ENCODE measurements at places on chromosomes 1 and 21.
A peak's percentile ranks its signal among the peaks of the same experiment; 100 is the strongest.

DNA sequence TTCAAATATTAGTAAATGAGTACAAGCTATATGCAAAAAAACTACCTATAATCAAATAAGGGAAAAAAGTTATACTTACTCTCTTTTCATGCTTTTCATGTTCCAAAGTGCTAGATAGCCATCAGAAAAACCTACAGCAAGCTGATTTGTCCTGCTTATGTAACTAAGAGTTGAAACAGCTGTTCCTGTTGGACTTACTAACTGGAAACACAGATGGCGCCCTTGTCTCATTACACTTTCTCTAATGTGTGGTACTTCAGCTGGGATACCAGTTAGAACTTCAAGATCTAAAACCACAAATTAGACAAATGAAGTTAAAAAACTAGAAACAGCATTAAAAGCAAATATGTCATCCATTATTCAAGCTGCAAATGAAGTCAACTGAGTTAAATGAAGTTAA, 24.3 kb downstream of the AHCTF1 start:
- DNase-seq, result no peak

DNA sequence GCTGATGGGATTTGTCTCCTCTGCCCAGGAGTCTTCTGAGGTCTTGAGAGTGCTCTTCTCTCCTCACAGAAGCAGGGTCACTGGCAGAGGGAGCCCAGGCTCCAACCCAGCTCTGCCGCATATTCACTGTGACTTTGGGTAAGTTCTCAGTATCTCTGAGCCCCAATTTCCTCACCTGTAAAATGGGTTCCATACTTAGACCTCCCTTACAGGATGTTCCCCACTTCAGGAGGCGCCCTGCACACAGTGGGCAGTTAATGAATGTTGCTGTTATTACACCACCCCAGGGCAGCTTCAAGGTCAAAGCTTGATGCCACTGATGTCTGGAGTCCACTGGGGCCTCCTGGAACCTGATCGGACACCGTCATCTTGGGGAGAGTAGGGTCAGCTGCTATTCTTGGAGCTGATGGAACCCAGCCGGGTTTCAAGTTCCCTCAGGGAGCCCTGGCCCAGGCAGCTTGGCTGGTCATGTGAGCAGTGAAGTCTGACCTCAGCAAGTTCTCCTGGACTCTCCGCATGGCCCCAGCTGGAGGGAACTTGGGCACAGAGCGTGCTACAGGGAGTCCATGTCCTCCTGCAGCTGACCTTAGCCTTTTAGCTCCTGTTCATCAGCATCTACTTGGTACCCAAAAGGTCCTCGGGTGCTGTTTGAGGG, 21.8 kb downstream of the COA7 start:
- DNase-seq, result no peak

DNA sequence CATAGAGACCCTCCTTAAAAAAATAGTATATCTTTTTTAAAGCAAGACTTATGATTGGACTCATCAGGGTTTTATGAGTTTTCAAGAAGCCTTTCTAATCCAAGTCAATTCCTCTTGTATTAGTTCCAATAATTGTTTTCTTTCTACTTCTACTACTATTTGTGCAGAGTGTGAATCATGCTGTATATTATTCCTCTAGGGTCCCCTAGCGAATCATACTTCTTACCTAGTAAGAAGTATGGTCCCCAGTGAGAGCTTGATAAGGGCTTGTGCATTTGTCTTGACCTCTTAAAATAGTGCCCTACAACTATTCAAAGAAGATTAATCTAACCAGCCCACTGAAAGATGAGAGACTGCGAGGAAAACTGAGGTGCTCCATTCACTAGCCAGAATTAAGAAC, 715.7 kb upstream of the ZP4 start:
- DNase-seq, result no peak

GRCh38 chr1:156766298-156767100, 836 bp upstream of the PRCC start:
- no peak for DNase-seq

DNA sequence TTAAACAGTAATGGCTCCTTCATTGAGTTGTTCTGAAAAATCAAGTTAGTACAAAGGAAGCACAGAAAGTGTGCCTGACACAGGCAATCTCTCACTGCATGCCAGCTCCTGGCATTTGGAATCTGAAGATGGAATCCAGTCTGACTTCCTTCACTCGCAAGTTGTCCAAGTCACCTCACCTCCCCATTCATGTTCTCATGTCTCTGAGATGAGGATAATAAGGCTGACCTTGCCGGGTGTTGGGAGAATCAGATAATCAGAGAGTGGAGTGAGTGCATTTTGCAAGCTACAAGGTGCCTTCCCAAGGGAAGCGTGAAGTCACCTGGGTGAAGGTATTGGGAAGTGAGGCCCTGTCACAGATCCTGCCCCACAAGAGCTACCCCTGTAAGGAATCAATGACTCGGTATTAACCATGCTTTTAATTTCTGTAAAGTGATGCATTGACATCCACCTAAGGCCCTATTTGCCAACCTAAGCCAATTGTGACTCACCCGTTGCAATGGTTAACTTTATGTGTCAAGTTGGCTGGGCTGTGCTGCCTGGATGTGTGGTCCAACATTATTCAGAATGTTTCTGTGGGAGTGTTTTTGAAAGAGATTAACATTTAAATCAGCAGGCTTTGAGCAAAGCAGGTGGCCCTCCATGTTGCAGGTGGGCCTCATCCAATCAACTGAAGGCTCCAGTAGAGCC, 62.5 kb upstream of the TARBP1 start:
- no peak for DNase-seq

GRCh38 chr1:167694691-167695090, 27.1 kb upstream of the MPZL1 start:
- DNase-seq, result no peak

- DNase-seq, result no peak
Observed at GRCh38 chr1:7493711-7494454, 277.2 kb upstream of the VAMP3 start.

DNA sequence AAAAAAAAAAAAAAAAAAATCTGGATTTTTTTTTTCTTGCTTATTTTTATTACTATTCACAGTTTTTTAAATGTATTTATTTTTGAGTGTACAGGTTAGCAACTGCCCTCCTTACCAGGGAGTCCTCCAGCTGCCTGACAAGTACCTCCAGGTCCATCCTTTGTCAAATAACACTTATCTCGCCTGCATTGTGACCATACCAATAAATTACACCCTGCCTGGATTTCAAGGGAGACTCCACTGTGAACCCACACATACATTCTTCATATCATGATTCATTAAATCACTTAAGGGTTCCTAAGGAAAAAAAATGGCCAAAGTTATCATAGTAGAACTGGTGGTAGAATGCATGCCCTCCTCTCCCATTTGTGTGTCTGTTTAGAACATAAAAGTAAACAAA, 38.4 kb downstream of the EEIG2 start:
- no peak for DNase-seq

- no peak for DNase-seq
Observed at GRCh38 chr1:21313886-21314721, 23.8 kb upstream of the ECE1 start.

DNA sequence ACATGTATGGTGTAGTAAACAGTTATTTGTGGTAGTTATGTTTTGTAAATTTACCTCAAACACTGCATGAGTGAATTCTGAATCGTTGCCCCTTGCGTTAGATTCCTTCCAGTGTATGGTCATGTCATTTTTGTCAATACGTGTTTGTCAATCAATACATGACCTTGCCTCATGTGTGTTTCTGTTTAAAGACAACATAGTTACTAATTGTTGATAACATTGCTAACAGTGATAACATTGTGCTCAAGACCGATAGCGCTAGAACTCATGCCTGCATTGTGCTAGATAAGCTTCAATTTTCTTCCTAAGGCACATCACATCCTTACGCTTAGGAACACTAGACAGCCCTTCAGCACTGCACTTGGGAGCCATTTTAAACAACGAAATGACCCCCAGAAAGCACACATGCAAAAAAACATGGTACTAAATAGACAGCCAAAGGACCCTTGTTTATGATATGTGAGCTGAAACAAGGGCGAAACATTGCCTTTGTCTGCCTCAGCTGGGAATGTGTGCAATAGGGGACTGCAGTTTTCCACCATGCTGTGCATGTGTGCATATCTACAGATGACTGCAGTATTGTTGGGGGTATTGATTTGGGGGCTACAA, 37.3 kb downstream of the MRPS6 start:
- no peak for DNase-seq

DNA sequence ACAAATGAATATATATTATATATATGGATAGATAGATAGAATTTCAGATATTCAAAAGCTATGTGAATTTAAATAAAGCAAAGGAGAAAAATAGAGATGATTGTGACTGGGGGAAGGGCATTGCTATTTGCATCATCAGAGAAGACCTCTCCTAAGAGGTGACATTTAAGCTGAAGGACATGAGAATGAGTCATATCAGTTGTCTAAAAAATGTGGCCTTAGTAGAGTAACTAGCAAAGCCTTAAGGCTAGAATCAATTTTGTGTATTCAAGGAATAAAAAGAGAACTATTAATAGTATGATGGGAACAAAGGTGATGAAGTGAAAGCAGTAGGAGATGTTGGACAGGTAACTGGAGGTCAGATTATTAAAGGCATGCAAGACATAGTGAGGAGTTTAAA, 34.8 kb upstream of the SLC35F3 start:
- no peak for DNase-seq

DNA sequence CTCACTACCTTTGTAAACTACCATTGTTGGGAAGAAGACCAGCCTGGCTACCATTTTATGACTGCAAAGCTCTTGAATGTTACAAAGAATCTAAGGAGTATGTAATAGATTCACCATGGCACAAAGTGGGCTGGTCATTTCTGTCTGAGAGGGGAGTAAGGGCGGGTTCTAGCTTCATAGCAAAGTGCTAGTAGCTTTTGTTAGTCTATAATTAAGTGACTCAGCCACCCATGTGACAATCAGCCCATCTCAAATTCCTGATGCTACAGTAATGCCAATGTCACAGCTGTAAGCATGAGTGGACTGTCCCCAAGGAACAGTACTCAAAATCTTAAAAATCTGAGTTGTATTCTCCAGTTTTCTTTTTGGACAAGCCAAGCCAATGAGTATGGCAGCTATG, 15.4 kb upstream of the OTUD3 start:
- no peak for DNase-seq

- DNase-seq, result no peak
Observed at GRCh38 chr1:191561276-191561675, 597.0 kb upstream of the RGS18 start.

DNA sequence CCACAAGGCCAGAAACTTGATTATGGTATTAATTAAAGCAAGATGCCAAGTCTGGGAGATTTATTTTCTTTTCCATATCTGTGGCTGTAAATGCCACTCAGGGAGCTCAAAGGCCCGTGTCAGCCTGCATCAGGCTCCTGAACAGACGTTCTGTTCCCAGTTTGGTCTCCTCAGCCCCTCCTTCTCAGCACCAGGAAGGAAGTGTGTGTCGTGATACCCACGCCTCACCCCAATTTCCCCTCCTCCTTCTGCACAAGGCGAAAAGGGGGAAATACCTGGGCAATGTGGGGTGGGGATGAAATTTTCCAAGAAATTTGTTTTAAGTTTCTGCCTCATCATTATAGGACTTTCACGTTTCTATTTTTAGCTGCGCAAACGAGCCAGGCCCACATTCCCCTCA, 112.0 kb downstream of the SYF2 start:
- DNase-seq, result no peak

DNA sequence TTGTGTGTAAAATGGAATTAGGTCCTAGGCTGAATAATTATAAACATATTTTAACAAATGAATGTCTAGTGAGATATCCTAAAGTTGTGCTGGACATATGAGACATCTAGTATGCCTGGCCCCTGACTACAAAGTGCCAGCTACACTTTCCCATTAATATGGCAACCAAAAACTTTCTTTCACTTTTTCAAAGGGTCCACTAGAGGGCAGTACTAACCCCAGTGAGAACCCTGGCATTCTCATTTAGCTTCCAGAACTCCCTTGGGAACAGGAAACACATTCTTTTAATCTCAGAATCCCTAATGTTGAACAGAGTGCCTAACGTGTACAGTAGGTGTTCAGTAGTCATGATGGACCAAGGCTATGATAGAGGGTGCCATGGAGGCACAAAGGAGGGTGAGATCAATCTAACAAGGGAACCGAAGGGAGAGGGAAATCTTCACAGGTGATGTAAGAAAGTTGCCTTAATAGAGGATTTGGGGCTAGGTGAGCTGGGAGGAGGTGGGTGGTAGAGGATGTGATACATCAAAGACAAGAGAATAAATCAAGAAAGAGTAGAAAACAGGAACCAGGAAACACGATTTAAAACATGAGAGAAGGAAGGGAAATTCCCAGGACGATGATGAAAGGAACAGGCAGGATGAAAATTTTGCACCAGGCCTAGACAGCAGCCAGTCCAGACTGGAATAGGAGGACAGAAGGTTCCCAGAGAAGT, 41.6 kb downstream of the NSL1 start:
- DNase-seq, result peak; percentile 48

DNA sequence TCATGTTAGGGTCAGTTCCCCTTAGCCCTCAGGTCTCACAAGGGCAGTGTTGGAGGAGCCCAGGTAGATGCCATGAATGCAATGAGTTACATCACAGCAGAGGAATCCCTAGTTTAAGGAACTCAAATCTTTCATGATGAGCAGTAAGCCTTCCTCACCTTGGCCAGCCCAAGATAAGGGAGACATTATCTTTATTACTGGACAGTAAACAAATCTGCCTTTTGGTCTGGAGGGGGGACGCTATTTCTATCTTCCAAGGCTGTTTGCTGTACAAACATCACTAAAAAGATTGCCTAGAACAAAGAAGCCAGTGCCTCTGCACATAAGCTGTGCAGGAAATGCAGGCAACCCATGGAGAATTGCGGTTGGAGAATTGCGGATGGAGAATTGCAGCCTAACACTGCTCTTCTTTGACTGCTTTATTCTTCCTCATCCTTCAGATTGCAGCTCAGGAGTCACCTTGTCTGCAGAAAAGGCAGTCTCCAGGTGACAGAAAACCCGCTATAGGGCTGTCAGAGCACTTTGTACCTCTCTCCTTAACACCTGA, 2.3 kb upstream of the CHI3L1 start:
- no peak for DNase-seq

DNA sequence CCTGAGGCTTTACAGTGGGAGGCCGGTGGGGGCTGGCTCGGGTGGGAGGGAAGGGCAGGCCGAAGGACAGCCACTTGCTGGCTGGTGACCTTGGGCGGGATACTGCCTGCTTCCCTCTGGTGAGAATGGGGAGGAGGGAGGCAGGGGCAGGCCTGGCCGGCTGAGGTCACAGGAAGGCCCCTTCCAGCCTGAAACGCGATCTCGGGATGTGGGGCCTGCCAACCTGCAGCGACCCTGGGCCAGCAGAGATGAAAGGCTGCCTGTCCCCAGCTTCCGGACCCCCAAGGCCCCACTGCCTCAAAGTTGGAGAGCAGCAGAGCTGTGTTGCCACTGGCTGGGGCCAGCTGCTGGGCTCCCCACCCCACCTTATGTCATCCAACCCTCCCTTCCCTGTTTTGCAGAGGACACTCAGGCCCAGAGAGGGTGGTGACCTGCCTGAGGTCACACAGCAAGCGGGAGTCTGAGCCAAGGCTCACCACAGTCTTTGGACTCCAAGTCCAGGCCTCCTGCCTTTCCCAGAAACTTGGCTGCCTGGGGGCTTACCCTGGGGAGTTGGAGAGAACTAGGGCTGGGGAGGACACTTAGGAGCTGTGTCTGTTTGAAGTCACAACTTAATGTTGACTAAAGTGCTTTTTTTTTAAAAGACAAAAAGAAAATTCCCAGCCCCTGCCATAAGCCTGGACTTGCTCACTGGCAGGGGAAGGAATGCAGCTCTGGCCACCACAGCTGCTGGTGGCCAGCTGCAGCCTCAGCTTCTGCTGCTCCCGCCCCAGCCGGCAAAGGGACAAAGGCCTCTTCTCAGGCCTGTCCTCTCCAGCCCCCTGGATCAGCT, 14.8 kb upstream of the WASF2 start:
- DNase-seq, result no peak

All from NCI-H1105 (cell line).